ENCODE measurements at places on chromosomes 5 and 9.
A peak's percentile ranks its signal among the peaks of the same experiment; 100 is the strongest.

DNA sequence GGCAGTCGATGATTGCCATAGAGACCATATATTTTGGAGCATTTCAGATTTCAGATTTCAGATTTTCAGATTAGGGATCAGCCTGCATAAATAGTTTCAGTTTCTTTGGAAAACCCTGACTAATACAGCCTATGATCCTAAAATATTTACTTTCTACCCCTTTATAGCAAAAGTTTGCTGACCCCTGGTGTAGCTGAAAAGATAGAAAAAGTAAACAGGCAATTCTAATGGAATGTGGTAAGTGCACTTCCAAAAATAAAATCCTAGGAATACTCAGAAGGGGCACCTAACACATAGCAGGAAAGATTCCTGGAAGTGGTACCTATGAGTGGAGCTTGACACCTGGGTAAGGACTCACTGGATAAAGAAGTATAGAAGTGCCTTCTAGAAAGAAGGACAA lies 34.5 kb downstream of the BAAT start:
- no peak for DNase-seq

DNA sequence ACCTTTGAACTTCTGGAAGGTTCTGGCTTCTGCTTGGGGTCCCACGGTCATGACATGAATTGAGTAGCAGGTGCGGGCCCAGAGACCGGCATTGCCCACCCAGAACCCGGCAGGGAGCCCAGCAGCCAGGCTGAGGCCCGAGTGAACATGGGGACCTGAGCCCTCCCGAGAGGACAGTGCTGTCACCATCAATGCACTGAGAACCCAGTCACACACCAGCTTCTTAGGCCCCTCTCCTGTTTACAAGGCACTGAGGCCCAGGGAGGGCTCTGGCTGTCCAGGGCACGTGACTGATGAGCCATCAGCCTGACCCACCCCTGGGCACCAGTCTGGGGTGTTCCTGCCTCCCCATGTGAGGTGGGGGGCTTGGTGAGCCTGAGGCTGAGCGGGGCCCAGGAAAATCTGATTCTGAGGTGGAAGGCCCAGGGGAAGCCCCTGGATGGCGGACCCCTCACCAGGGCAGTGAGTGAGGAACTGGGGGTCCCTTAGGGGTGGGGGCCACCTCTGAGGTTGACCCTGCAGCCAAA lies 60.3 kb upstream of the RNU6ATAC start:
- no peak for DNase-seq

DNA sequence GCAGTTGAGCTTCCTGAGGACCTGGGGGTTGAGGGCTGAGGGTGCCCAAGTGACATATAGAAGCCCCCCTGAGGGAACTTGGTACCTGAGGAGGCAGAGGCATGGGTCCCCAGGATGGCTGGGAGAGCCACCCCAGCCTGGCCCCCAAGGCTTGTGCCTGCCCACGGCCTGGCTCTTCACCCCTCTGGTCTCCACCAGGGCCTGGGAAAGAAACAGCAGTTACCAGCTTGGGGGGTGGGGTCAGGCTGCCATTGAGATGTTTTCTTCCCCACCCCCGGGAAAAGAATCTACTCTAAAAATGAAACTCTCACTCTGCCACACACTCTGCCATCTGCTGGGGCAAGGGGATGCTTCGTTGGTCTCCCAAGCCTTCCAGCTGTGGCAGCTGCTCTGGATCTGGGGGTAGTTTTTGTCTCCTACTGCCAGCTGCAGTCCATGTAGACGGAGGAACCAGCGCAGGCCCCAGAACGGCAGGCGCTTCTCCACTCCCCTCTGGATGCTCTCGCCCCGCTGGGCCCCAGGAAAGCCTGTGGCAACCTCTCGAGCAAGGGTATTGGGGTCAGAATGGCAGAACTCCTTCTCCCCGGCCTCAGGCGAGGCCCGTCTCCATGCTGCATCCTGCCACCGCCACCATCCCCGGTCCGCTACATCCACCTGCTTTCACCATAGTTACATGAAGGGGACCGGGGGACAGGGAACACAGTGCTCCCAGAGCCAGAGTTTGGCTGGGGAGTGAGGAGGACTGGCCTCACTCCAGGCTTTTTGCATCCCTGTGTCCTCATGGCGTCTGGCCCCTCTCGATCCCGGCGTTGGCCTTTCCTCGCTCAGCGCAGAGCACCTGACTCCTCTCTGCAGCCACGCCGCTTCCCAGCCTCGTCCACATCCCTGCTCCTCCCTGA lies 123.5 kb downstream of the DAB2IP start:
- no peak for DNase-seq

DNA sequence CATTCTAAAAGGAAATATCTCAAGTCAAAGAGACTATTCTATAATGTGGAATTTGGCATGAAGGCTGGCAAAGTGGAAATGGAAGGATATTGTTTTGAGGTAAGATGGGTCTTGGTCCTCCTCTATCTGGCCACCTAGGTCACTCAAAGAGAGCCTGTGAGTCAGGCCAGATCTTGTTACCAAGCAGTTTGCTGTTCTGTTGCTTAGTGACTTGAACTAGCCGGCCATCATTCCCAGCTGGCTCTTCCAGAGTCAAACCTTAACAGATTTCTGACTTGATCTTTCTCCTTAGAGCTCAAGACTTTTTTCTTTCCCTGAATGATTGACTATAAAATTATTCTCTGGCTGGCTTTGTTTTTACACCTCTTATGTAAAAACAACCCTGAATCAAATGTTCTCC lies 136.1 kb downstream of the PDE4D start:
- no peak for DNase-seq

DNA sequence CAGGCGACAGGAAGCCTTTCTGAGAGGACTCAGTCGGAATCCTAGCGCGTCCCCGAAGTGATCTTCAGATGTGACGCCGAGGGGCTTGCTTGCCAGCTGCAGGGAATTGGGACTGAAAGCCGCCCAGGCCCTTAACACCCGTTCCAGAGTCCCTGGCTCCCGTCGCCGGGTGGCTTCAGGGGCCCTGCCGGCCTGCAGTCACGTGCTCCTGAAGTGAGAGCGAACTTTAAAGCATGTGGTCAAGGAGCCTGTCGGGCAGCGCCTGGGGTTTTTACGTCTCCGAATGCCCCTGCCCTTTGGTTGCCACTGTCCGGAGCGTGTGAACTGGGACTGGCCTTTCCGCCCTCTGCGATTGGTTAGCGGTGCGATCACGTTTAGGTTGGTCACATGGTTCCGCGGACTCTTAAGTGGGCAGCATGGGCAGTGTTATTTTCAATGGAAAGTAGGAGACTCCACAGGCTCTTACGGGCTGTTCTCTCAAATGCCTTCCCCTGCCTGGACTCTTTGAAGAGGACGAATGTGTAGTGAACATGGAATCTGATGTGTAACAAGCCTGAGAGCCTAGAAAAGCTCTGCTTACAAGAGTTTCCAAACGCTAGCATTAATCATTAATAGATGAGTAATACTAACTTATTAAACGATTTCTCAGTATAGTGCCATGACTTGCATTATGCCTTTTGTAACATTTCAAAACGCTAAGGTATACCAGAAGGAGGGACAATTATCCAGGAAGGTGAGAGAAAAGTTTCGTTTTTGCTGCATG lies 1.9 kb downstream of the VLDLR start:
- DNase-seq: peak; percentile 39

DNA sequence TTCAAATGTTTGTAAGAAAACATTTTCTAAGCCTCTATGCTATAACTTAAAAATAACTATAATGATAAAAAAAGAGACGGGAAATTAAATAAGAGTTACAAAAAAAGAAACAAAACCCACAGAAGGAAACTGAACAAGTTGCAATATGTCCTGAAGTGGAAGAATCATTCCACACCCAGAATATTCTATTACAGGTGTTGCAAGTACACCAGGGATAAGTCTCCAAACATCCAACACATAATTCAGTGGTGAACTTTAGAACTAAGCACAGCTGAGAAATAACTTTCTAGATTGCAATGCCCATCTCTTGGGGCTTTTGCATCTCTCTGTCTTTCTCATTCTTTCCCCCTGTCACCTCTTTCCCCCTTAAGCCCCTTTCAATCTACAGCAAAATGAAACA lies 325.2 kb downstream of the BRINP1 start:
- DNase-seq: no peak

DNA sequence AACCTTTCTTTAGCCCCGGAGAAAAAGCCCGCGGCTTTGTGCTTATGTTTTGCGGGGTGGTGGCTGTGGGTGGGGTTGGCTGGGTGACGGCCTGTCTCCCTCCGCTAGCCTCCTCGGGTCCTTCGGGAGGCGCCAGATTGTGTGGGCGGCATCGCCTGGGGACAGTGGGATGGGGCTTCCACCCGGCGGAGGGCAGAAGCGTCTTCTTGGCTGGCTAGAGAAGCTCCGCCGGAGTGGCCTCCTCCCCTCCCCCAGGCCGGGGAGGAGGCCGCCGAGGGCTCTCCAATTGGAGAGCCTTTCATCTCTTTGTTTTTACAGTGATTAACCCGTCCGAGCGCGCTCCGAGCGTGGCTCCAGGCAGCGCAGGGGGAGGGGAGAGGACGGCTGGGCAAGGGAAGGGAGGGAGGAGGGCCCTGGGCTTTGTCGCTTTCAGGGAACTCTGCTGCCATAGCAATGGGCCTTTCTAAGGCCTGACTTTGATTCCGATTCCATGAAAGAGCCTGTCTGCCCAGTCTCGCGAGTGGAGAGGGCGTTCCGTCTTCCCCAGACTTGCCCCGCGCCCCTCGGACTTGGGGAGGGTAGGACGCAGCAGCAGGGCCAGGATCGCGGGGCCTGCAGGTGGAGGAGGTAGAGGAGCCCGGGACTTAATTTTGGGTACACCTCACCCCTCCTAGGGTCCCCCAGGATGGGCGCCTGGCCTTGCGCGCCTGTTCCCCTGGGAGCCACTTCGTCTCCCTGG lies 36.7 kb upstream of the TIFAB start:
- DNase-seq: peak; percentile 14

- DNase-seq: no peak
These were observed 1.3 kb downstream of the MINAR2 start for GRCh38 chr5:129748913-129749880.

DNA sequence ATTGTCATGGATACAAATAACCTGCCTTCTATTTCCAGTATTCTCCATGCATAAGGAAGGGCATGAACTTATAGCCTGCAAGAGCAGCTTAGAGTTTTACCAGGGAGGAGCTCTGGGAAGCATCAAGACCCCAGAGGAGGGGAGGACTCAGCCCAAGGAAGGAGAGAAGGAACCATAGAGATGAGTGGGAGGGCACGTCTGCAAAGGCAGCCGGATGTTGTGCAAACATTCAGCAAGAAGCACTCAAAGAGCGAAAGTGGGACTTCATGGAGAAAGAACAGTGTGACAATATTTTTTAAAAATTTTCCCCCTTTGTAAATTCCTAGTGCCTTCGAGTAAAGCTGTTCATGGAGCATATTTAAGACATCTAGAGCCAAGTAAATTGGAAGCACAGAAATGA lies 270.1 kb upstream of the PTGER4 start:
- DNase-seq: no peak

DNA sequence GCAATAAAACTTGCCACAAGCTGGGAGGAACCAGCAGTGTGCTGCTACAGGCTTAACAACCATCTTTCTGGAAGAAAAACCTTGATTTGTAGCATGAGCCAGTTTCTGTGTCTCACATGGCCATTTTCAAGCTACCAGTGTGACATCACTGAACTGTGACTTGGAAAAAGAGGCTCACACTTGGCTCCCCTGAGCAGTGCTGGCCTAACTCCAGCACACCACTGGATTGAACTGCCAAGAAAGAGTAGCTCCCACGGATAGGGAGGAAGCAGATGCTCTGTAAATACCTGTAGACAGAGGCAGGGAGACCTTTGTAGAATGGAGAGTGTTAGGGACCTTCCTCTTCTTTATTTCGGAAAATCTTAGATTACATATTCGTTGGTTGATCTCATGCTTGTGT lies 197.9 kb downstream of the SH3GL2 start:
- DNase-seq: no peak
